ENCODE measurements at places on chromosomes 3 and 15. TPM values are rescaled to one million over a fixed set of nuclear protein-coding genes. Genes with fewer than 3 reads are reported as not detected.
A peak's percentile ranks its signal among the peaks of the same experiment; 100 is the strongest.

GRCh38 chr3:107911337-107912000, 179.4 kb downstream of the CD47 start:
- DNase-seq, result no peak

RBP2 gene
- polyA plus RNA-seq, result not detected

DNA sequence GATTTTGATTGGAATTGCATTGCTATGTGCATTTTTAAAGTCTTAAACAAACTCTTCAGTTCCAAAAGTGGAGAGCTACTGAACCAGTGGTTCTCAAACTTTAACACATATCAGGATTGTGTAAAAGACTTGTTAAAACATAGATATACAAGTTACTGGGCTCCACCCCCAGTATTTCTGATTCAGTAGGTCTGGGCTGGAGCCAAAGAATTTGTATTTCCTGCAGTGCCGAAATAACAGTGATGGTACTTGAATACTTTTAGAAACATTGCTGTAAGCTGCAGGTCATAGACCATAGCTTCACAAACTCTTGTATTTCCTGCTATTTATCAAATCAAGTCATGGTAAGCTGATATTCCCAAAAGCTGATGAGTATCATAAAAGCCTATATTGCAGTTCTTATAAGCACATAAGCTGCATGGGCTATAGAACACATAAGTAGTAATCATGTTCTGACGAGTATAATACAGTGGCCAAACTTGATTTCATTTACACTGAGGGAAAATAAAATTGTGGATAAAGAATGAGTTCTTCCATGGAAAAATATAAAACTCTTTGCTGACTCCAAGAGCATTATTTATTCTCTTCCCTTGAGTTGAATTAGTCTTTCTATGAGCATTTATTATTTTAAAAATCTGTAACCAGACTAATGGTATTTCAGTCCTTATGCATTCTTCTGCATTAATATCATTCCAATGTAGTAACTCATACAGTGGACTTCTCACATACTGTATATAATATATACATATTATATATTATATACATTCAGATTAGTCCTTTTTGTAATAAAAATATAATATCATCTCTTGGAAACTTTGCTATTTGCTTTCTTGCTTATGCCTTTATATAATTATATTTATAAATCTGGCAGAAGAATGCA, 550.5 kb upstream of the AGTR1 start:
- peak; percentile 87 for DNase-seq

GRCh38 chr15:53808058-53808706, 48.7 kb upstream of the WDR72 start:
- DNase-seq, result peak; percentile 30

CTXND1 gene
- not detected for polyA plus RNA-seq

DNA sequence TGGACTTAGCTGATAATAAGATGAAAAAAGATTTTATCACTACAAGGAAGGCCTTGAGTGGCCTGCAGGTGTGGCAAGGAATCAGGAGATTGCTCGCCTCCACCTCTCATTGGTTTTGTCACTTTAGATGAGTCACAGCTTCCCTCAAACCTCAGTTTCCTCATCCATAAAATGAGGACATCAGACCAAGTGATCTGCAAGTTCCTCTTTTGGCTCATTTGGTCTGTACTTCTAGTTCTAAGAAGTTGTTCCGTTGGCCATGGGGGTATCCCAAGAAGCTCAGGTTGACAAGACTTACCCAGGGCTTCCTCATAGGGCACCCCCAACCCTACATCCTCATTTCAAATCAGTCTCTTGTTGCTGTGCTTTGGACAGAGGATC, 254.1 kb downstream of the UACA start:
- no peak for DNase-seq

GOLGA6D gene
- not detected for polyA plus RNA-seq

DNA sequence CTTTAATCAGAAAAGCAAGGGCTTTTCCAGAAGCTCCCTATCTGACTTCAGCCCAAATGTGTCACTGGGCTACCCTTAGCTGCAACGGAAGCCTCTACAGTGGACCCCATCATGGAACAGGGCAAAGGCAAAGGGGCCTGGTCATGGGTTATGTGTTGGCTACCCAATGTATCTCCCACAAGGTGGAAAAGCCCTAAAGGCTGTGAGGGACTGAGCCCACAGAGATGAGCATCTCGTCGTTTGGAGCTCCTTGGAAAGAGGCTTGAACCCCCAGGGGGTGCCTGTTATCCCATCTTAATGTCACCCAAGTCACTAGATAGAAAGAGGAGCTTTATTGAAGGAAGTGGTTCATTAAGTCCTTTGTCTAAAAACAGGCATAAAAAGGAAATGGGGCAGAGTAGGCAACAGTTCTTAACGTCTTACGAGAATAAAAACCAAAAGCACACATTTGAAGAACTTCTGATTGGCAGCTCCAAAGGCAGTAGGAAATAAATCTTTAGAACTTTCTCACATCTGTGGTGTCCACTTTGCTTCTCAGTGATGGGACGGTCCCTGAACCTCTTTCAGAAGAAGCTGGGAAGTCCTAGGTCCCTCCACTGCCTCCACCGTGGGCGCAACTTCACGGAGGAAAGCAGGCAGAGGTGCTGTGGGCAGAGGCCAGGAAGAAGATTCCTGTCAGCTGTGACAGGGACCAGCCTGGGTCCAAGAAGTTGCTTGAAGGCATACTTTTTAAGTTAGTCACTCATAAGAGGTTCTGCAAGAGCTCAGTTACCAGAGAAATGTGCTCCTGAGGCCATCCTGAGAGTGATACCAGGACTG, 93.7 kb downstream of the MYLK start:
- peak; percentile 67 for DNase-seq

DNA sequence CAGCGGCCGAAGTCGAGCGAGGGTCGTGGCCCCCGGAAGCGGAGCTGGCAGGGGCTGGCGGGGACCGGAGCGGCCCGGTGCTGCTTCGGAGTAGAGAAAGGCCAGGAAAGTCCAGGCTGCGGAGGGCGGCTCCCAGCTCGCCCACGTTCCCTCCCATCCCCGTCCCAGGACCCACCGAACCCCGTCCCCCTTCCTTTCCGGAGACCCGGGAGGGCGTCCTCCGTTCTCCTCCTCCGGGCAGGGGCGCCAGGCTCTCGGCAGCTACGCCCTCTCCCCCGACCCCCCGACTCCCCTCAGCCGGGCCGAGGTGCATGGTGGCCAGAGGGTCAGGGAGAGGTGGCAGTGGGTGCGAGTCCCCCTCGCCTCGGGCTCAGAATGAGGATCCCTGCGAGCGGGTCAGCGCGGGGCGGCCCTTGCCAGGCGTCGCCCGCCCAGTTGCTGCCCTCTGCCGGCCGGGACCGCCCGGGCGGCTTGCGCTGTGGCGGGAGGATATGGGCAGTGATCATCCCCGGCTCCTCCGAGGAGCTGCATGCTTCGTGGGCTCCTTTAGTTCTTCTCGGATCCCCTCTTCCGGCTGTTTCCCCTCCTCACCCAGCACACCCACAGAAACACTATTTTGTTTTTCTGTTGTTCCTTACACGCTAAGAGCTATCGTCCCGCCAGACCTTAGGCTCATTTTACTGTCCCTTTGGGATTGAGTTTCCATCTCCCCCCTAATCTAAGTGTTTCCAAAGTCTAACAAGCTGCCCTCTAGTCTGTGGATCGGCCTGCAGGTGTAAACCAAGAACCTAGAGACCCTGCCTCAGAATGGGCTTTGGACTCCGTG, 744 bp upstream of the ALDH1A2 start:
- peak; percentile 62 for DNase-seq
